ENCODE measurements at places on chromosomes 2 and 18.

DNA sequence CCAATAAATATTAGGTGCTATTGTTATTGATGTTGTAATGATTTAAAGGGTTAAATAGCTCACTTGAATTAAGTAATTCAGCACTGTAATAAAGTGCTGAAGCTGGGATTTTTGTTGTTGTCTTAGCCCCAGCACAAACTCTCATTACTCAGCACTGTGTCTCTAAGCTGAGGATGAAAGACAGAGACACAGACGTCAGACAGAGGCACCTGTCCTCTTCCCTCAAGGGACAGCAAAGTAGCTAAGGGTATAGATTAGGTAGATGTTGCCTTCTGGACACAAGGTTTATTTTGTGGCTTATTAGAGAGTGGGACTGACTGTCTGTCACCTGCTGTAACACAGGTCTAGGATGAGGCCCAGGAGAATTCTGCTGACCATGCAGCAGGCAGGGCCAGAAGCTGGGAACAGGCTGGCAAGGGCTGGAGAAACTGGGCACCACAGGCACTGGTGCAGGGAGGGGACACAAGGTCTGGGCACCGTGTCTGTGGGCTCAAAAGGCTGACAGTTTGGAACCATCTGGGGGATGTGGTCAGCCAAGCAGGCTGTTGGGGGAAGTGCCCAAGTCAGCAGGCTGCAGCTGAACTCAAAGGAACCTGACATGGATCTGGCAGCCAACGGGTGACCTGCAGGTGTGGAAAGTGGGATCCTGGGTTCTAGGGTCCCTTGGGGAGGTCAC, 20.0 kb upstream of the PTPN4 start:
- DNase-seq, result no peak

- DNase-seq, result no peak
These were observed 43.6 kb downstream of the GPC1 start for GRCh38 chr2:240479111-240479501.

GRCh38 chr2:37843556-37843955, 81.5 kb upstream of the RMDN2 start:
- DNase-seq, result no peak

DNA sequence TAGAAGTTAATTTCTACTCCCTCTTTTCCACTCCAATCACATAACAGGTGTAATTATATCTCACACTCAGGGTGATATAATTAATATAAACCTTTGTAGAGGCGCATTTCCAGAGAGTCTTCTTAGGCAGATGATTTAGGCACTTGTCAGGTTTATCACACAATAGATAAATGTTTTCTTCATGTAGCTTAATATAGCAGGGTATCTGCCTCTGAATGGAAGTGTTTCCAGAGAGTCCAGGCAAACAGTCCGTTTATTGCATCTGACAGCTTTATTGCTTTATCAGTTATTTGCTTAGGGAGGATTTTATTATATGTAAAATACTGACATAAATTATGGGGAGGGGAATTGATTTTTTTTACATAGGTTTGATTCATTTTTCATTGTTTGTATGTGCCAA, 766.3 kb downstream of the SLC4A3 start:
- DNase-seq, result no peak

DNA sequence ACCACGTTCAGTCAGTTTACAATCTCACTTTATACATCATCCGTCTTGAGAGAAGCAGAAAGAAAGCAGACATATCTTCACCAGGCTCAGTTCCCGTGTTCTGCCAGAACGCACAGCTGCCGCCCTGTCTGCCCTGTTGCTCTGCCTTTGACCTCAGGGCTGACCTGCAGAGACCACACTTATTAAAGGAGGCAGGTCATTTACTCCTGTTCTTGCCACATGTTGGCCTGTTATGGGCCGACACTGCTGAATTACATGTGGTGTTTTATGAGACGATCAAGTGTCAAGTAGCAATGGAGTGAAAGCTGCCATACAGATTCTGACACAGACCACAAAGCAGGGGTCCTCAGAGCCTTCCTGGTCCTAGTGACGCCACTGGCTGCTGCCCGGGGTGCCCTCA, 232.2 kb downstream of the TTC32 start:
- no peak for DNase-seq

DNA sequence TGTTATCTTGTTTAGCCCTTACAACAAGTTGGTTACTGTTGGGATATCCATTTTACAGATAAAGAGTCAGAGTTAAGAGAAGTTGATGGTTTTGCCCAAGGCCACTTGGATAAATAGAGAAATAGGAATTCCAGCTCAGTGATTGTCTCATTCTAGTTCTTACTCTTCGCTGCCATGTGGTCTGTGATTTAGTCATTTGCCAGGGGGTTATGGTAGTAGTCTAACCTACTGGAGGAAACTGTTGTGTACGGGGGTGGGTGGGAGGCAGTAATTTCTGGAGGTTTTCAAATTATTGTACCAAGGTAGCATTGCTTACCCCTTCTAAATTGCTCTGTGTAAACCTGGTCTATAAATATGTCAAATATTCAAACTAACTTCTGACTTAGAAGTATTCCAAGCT, 110.4 kb downstream of the MAP2 start:
- no peak for DNase-seq
